Fibroblast of lung (primary cell): ENCODE measurements at places on chromosomes 3 and 15. TPM values are rescaled to one million over a fixed set of nuclear protein-coding genes. Genes with fewer than 3 reads are reported as not detected.

GRCh38 chr3:141384157-141384556, 15.9 kb downstream of the ZBTB38 start:
- peak; percentile 71 for DNase-seq

Gene FAM3D
- total RNA-seq, result not detected in 2 replicates

Gene MRPS11
- 23.6 and 27.1 TPM in 2 replicates for total RNA-seq

DNA sequence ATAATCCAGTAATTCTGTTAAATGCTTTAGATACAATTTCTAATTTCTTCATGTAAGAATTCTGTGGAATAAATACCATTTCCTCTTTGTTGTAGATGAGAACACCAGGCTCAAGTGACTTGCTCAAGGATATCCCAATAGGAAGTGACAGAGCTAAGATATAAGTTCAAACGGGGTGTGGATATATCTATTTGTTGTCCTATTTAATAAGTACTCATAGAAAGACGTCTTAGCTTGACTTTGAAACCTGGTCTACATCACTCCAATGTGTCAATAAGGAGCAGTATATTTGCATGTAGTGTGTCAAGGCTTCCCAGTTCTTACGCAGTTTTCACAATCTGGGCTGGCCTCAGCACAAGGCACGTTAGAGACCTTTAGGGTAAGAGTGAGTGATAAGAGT, 4.7 kb upstream of the GCSAM start:
- DNase-seq, result no peak

GRCh38 chr3:80338366-80338765, 570.6 kb upstream of the ROBO1 start:
- peak; percentile 20 for DNase-seq

Gene KBTBD13
- not detected in 2 replicates for total RNA-seq

DNA sequence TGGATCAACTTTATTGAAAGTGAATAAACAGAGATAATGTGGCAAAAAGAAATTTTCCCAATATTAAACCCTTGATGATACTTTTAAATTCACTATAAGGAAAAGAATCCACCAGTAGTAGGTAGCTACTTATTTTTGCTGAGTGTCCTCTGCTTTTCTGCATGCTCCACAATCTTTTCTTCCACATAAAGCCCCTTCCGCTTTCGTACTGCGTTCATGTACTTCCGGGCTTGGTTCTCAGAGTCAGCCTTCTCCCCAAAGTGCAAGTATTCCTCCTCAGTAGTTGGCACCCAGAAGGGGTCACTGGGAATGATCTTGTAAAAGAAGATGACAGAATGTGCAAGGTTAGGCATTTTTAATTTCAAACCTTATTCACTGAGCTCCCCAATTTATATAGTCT, 84.4 kb upstream of the MEX3B start:
- no peak for DNase-seq

Gene AGTR1
- 1.2 and 1.5 TPM in 2 replicates for total RNA-seq

Gene RTP1
- total RNA-seq, result under 0.01 TPM in 1 of 2 replicates, not detected in the other

DNA sequence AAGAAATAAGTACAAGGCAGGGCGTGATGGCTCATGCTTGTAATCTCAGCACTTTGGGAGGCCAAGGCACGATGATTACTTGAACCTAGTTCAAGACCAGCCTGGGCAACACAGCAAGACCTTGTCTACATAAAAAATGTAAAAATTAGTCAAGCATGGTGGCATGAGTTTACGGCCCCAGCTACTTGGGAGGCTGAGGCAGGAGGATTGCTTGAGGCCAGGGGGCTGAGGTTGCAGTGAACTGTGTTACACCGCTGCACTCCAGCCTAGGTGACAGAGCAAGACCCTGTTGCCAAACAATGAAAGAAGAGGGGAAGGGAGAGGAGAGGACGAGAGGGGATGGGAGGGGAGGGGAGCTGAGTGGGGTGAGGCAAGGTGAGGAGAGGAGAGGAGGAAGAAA, 152.7 kb upstream of the PRICKLE2 start:
- DNase-seq, result no peak

DNA sequence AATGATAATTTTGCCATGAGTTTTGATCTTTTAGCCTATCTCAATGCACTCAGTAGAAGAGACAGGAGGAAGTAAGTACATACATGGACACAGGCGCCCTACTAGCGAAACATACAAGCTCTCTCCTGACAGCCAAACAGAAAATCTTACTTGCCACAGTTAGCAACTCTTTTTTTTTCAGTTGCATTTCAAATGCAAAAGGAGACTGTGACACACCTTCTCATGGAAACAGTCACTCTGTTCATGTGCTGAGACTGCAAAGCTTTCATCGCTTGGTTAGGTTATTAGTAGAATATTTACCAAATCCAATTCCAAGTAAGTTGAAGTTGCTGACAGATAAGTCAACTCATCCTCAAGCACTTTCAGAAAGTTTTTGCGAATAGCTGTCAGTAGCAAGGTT, 223.3 kb downstream of the FOXP1 start:
- DNase-seq, result no peak

GRCh38 chr15:68295014-68295805, 17.7 kb downstream of the FEM1B start:
- no peak for DNase-seq

Gene GOLGA6C
- total RNA-seq, result not detected in 2 replicates

Gene DNASE1L3
- total RNA-seq, result not detected in 2 replicates

GRCh38 chr15:69818529-69818928, 279.2 kb downstream of the TLE3 start:
- DNase-seq, result no peak

DNA sequence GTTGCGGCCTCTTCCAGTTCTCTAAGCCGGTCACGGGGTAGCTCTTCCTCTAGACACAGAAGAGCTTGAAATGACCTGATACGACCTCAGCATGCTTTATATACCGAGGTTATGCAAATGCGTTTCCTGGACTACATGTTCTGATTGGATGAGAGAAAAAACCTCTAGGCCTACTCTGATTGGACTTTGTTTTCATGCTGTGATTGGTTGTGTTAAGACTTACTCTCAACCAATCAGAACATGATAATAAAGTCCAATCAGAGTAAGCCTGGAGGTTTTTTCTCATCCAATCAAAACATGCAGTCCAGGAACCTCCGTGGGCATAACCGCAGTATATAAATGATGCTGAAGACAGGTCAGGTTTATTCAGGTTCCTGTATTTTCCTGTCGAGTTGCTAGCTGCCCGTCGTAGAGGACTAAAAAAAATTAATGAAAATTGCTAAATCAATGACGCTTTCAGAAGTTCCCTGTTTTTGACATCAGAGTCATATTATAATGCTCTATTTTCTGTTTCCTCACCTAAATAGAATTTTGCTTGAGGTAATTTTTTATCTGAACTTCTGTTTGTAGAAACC, 177.4 kb downstream of the POTEB3 start:
- no peak for DNase-seq

DNA sequence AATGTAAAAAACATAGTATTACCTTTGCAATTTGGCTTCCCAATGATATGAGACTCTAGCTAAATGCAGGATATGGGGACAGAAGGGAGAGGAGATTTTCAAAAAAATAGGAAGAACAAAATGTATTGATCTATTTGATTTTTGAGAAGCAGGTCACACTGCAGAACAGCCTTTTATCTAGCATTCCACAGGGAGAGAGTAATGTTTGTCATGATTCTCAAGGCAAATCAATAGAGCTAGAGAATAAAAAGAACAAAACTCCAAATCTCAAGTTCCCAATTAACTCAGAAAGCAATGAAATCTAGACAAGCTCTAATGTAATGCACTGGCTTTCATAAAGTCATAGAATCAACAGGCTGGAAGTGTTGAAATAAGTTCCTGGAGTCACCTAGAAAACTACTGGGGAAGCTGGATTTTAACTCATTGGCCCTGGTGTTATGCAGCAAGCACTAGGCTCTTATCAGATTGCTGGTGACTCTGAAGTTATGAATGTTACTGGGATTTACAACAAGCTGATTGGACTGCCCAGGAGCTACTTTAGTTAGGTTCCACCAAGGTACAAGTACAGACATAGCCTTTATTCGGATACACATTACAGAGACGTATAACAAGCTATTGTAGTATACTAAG, 442.8 kb downstream of the FGF12 start:
- DNase-seq, result peak; percentile 11

- peak; percentile 30 for DNase-seq
These were observed 133.9 kb upstream of the LRRFIP2 start for GRCh38 chr3:37308247-37308646.

Gene CFAP20DC
- 2.3 and 3.8 TPM in 2 replicates for total RNA-seq

DNA sequence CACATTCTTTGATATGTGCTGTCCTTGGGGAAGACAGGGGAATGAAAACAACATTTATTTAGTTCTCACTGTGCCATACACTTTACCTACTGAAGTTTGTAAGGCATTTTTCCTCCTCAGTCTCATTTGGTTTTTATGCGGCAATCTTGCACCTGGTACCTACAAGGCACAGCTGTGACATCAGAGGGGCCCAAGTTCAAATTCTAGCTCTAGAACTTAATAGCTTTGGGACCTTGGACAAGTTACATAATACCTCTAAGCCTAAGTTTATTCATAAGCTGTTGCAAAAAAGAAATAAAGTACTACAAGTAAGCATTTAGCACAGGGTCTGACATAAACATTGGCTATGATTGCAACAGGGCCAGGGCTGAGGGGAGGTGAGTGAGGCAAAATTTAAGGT, 5.6 kb upstream of the FAM81A start:
- DNase-seq, result no peak

Gene NPAP1
- not detected in 2 replicates for total RNA-seq

DNA sequence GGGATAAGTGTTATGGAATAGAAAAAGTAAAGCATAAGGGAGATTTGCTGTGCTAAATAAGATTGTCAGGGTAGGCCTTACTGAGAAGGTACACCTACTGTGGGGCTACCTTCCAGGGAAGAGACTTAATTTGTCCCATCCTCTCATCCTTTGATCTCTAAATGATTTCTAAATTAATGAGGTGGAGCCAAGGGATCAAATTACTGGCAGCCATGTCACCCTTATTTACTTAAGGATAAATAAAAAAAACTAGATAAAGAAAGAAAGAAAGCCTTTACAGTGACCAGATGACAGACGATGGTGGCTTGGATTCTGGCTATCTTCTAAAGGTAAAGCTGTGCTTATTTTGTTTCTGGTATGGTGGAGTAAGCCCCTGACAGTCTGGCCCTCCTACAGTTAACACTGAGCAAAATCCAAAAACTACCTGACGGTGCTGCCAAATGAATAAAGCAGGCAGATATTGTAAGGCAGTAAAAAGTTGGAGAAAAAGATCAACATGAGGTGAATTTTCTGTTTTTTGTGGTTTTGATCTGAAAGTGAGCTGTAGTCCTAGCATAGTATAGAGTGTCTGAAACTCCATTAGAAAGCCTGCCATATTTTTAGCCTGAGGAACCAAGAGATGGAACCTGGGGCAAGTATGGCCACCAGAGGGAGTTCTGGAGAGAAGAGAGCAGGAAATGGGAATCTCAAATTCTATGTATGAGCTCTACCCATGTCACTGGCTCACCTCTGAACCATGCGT, 285.1 kb upstream of the MANF start:
- DNase-seq, result peak; percentile 44

Gene DNAH12
- under 0.01 and 0.17 TPM in 2 replicates for total RNA-seq

- peak; percentile 74 for DNase-seq
These were observed 42.1 kb downstream of the VGLL4 start for GRCh38 chr3:11601446-11602238.

DNA sequence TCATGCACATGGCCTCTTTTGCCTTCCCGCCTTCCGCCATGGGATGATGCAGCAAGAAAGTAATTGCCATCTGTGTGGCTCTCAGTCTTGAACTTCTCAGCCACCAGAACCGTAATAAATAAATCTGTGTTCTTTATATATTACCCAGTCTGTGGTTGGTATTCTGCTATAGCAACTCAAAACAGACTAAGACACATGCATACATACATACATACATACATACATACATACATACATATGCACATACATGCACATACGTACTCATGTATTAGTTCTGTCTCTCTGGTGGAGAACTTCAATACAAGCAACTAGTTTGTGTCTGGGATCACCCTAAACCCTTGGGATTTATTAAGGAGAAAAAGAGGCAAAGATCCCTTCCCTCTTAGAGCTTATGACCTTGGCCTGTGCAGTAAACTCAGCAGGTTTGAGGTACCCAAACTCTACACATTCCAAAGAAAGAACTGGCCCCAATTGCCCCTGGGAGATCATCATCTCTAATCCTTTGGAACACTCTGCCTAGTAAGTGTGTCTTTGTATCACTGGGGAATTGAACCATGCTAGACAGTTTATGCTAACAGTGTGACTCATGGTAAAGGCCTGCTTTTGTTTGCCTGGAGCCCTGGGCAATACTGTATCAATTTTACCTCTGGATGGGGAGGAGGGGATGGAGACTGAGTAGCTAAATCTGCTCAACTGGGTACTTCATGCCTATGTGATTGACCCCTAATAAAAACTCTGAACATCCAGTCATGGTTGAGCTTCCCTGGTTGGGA, 115.6 kb upstream of the LMCD1 start:
- DNase-seq, result peak; percentile 16

DNA sequence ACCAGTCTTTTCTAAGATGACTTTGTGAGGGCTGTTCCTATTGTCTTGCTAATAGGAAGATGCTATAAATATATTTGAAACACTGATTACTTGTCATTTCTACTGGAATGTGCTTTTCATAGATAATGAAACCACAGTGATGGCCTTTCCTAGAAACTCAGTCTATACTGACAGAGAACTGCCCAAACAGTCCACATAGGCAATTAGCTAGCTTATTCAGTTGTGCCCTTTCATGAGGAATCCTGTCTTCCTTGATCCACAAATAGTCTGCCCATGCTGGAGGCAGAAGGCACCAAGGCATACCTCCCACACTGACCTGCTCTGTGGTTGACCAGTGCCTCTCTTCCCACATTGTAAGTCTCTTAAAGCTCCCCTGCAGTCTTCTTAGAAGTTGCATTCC, 135.9 kb downstream of the CMSS1 start:
- no peak for DNase-seq

DNA sequence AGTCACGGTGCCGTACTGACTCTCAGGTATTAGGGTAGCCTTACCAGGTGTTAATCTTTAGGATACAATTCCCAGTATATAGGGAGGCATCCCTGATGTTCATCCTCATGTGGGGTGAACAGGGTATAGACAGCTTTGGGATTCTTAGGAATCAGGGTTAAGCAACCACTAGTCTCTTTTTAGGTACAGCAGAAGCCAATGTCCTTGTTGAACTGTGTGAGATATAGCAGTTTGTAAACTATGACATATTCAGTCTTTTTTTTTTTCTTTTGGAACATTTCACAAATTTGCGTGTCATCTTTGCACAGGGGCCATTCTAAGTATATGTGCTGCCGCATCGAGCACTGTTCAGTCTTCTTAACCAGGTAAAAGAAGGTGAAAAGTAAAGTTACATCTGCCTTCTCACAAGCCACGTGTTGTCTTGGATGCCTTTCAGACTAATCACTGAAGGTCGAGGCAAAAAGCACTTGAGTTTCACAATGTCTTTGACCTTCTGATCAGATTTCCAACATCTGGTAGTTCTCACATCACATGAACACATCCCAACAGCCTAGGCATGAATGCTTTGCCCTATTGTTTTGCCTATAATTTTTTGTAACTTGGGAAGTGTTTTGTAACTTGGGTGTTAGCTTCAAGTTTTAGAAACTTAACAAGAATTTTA, 17.2 kb downstream of the TSEN2 start:
- DNase-seq, result peak; percentile 94

Gene SLC9A9
- total RNA-seq, result 33.9 and 74.0 TPM in 2 replicates

GRCh38 chr3:148751461-148751860, 53.8 kb downstream of the AGTR1 start:
- DNase-seq, result no peak

Gene CISH
- total RNA-seq, result 0.99 and 1.0 TPM in 2 replicates

GRCh38 chr3:43253294-43253693, 33.0 kb upstream of the SNRK start:
- no peak for DNase-seq
